ELR (cell line): ENCODE measurements at places on chromosomes 16 and 17.
A peak's percentile ranks its signal among the peaks of the same experiment; 100 is the strongest.

- DNase-seq, result peak; percentile 60
Measured at GRCh38 chr17:55584055-55584685, 72.9 kb upstream of the SMIM36 start.

DNA sequence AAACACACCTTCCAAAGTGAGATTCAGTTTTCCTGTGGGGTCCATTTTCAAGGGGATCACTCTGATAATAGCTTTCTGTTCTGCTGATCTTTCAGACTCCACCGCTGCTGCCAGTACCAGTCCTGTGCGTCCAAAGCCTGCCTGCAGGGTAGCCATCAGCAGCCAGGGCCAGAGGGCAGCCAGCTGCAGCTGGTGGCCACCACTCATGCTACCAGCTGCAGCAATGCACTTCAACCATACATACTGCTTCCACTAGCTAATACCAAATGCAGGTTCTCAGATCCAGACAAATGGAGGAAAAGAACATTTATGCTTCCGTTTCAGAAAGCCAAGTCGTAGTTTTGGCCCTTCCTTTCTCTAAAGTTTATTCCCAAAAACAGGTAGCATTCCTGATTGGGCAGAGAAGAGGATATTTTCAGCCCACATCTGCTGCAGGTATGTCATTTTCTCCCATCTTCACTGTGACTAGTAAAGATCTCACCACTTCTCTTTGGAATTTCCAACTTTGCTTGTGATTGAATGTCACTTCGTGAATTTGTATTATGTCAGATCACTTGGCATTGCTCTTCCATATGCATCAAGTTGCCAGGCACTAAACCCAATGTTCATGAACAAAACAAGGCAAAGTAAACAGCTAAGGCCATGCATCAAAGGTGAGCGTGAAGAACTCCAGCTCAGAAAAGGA is 1.8 kb downstream of the RNF43 start:
- DNase-seq, result no peak

DNA sequence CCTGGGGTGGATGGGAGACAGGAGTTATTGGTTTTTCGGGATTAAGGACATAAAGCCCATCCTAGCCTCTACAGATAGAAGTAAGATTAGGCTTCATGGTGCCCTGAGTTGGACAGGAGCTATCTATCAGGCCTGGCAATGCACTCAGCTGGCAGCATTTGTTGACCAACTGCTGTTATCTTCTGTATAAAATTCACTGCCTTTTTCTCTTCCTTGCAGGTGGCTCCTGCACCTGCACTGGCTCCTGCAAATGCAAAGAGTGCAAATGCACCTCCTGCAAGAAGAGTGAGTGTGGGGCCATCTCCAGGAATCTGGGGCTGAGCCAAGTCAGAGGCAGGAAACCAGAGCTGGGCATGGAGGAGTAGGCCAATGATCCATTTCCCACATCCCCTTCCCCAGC is 579 bp downstream of the MT1A start:
- DNase-seq, result no peak

- peak; percentile 69 for DNase-seq
Measured at GRCh38 chr17:15255713-15256454, 9.2 kb downstream of the PMP22 start.

GRCh38 chr17:73232587-73233373 is 28.9 kb downstream of the CPSF4L start:
- peak; percentile 63 for DNase-seq

DNA sequence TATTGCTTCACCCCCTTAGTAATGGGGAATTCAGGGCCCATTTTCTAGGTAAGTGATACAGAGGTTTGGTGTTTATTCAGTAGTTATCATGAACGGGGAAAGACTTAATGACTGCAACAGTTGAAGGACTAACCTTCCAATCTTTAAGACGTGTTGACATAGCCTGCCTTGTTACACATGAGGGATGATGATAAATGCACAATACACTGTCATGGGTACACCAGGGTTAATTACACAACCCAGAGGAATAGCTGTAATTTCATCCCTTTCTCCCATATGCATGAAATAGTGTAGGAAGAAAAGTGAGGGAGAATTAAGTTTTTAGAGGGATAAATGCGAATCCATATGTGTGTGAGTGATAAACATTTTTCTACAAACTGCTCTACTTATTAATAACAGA is 10.7 kb downstream of the MYH4 start:
- DNase-seq, result no peak

DNA sequence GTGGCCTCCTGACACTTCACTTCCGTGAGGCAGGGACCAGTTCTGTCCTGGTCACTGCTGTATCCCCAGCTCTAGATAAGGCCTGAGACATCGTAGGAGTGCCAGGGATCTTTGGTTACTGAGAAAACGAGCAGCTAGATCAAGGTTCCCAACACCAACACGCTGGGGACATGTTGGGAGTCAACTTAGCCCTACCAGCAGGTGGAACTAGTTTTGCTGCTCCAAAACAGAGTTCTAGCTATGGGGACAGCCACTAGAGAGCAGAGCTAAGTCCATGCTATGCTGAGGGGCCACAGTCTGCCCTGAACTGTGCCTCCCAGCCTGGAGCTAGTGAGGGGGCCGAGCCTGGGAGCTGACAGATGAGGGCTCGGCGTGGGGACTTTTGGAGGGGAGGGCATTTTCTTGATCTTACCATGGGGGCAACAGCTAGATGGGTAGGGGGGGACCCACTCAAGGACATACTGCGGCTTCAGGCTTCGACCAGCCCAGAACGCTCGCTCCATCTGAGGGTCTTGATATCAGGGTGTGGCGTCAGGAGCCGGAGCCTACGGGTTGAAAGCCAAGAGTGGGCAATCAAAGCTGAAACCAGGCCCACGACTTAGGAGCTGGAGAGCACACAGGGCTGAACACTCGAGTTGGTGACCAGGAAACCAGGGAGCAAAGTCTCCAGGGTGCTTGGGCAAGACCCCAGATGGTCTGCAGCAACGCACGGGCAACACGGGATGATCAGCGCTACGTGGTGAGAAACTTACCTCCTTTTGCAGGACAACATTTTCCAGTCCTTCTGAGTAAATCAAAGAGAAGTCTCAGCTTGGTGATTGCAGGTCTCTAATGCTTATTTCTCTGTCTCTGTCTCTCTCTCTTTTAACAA is 13.4 kb downstream of the SNX20 start:
- no peak for DNase-seq

GRCh38 chr17:28390984-28391383 is 15.0 kb downstream of the SLC46A1 start:
- DNase-seq, result no peak

- no peak for DNase-seq
Measured at GRCh38 chr17:57539529-57540301, 205.4 kb downstream of the CCDC182 start.

DNA sequence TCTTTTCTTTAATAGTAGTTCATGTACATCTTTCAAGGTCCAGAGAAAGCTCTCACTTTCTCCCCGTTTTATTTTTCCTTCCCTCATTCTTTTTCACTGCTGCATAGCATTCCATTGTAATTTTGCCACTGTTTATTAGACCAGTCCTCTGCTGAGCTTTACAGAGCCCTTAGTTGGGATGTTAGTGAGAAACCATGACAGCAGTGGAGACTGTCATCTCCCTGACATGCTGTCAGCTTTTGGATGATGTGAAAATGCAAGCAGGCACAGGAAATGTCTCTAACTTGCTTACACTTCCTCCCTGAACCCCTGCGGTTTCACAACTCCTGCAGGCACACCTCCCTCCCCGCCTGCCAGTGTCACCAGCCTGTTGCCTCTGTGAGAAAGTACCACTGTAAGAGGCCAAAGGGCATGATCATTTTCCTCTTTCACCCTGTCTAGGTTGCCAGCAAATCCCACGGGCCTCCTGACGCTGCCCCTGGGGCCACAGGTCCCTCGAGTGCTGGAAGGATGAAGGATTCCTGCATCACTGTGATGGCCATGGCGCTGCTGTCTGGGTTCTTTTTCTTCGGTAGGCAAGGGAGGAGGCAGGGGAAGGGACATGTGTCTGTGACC is at the start of gene ITGAL:
Gene ITGAL, plus strand, starts transcription at position 415 of the 615 bp plus-strand sequence. Its CDS starts 96 bp downstream, at position 511.
- DNase-seq, result no peak

GRCh38 chr16:5045499-5046115 is 11.9 kb upstream of the NAGPA start:
- DNase-seq, result no peak

- DNase-seq, result no peak
Measured at GRCh38 chr17:8292639-8293395, 2.4 kb downstream of the SLC25A35 start.

DNA sequence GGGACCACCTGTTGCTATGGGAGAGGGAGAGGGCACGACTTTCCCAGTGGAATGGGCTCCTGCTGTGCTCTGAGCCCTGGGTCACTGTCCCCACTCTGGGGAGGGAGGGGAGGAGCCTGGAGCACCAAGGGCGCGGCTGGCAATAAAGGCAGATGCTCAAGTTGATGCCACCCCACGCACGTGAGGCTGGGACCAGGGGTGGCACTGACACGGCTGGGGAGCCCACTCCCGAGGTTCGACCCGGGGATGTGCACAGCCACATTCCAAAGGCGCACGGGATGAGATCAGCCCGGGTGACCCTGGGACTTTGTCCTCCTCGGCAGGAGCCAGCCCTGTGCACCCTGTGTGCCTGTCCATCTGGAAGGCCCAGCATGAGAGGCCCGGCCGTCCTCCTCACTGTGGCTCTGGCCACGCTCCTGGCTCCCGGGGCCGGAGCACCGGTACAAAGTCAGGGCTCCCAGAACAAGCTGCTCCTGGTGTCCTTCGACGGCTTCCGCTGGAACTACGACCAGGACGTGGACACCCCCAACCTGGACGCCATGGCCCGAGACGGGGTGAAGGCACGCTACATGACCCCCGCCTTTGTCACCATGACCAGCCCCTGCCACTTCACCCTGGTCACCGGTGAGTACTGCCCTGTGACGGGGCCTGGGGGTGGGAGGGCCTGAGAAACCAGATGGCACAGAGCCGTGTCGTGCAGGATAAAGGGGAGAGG is at the start of gene ENPP7:
Gene ENPP7, plus strand, starts transcription at position 175 of the 715 bp plus-strand sequence. Its CDS starts 197 bp downstream, at position 372.
- DNase-seq, result no peak
